ENCODE measurements at places on chromosomes 11 and 22. TPM values are rescaled to one million over a fixed set of nuclear protein-coding genes. Genes with fewer than 3 reads are reported as not detected.

Gene BBS1
- total RNA-seq: 17.5 TPM

Gene ELMOD1
- not detected for total RNA-seq

DNA sequence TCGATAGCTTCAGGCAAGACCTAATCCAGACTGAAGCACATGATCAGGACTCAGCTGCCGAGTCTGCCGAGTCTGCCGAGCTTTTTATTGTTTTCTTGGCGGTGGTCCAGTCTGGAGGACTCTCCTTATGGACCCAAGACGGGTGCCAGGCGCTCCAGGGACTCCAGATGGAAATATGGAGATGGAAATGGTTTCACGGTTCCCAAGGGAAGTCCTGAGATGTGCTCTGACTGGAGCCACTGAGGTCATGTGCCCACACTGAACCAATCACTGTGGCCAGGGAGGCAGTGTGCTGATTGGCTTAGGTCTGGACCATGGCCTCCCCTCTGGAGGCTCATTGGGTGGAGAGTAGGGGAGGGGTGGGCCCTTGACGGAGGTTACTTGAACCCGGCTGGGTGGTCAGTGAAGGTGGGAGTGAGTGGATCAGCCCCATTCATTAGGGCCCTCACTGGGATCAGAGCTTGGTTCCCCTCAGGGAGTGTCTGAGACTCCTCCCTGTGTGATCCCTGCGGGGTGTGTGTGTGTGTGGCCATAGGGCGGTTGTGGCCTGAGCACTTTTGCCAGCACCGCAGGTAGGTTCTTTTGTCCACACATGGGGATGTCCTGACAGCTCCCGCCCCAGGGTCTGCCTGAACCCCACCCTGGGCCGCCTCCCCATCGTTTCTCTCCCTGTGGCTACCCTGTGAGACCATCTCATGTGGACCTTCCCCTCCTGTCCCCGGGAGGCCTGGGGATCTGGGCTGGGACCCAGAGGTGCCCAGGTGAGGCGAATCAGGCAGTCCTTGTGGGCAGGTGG, 14.0 kb downstream of the RPS6KA4 start:
- no peak for DNase-seq

DNA sequence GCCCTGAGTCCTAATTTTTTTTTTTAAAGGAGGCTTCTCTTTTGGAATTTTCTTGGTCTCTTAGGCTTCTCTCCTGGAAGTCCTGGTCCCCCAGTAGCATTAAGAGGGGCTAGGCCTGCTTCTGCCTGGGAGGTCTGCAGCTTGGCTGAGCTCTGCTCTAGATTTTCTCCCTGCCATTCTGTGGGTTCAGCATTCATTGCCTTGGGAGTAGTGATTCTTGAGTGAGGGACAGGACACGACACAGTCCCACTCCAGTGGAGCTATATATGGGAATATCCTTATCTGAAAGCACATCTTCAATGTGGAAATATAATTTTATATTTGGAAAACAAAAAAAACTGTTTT, 3.7 kb downstream of the IGSF22 start:
- no peak for DNase-seq

DNA sequence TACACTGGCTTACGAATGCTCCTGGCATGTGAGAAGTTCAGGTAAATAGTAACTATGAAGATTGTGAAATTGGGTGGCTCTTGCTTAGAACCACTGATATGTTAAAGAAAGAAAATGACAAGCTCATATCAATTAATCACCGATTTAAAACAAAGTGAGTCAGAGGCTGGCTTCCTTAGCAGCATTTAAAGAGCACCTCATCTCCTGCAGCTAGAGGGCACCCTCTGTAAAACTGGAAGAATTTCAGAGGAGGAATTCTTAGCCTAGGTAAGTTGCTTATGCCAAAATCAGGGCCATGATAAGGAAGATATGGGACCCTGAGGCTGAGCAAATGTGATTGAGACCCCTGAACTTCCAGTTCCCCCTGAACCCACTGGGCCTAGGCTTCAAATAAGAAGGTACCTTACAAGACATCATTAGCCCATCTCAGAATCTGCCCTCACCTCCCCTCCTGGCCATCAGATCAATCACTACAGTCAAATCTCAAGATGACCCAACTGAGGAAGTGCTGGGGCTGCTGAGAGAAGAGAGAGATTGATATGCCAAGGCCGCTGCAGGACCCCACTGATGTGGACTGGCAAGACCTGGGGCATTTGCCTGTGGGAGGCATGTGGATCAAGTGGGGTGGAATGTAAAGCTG, 8.6 kb upstream of the CD3E start:
- DNase-seq: no peak

- no peak for DNase-seq
Measured at GRCh38 chr11:3712274-3712673, 41.1 kb upstream of the CHRNA10 start.

DNA sequence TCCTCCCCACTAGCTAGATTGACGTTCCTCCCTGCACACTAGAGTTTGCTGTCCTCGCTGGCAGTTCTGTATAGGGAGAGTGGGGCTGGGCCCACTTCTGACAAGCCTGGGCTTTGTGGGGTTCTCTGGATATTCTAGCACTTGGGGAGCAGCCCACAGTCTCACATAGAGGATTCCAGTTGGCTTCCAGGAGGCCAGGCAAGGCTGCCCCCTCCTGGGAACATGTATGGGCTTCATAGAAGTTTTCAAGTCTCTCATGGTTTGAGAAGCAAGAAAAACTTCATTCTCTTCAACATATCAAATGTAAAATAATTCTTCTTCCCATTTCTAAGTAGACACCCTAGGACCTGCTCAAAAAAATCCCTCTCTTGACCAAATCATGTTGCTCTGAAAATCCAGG, 87.5 kb downstream of the NAV2 start:
- DNase-seq: no peak

Gene PHF21B
- 0.07 TPM for total RNA-seq

Gene GRIK4
- not detected for total RNA-seq

Measured in activated naive CD4-positive, alpha-beta T cell treated with anti-CD3 and anti-CD28 coated beads, Interleukin-2, amount 50 U/mL, for 72 hours (primary cell).